ENCODE measurements at places on chromosomes 2 and 18. TPM values are rescaled to one million over a fixed set of nuclear protein-coding genes. Genes with fewer than 3 reads are reported as not detected.

GRCh38 chr2:173652311-173652710 lies 297.6 kb downstream of the CDCA7 start:
- peaks cover 12% of the 10 kb centered on the region for H3K4me1 ChIP-seq
- H3K27ac ChIP-seq = no peak overlapping the region
- H3K4me3 ChIP-seq = no peak overlapping the region
- no peaks in the 10 kb centered on the region for H3K27me3 ChIP-seq

GRCh38 chr2:65728477-65729180 lies 296.2 kb upstream of the SPRED2 start:
- H3K27me3 ChIP-seq = no peaks in the 10 kb centered on the region
- H3K36me3 ChIP-seq = no peaks in the 10 kb centered on the region
- no peak overlapping the region for H3K27ac ChIP-seq
- no peak for DNase-seq
- H3K4me3 ChIP-seq = no peak overlapping the region
- H3K4me1 ChIP-seq = no peaks in the 10 kb centered on the region

ASPRV1 gene
- total RNA-seq = 1.7 TPM

DNA sequence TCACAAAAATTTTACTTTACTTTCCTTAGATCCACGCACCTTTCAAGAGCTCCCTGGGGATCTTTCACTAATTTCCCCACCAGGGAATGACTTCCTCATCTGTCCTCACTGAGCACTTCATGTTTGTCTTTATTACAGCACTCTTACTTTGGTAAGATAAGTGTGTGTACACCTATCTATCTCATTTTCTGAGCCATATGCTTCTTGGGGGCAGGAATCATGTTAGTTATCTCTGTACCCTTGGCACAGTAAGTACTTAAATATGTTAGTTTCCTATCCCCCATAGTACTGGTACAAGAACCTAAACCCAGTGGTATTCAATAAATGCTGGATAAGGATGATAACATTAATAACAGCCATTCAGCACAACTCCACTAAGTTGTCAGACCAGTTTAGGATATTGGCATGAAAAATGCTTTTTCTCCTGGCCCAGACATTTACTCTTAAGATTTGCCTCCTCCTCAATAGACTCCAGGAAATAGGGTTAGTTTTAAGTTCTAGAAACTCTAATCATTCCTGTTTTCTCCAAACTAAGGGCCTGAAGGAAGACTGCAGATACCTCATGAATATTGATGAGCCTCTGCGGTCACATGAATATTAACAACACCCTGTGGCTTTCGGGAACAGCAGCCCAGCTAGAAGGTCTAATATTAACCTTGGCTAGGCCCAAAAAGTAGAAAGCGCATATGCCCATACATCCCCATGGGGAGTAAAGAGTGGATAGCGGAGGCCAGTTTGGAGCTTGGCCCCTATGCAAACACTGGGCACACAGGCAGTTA lies 38.2 kb downstream of the NHEJ1 start:
- no peaks in the 10 kb centered on the region for H3K36me3 ChIP-seq
- no peak overlapping the region for H3K27ac ChIP-seq
- peaks cover 3% of the 10 kb centered on the region for H3K4me1 ChIP-seq
- H3K4me3 ChIP-seq = no peak overlapping the region

DNA sequence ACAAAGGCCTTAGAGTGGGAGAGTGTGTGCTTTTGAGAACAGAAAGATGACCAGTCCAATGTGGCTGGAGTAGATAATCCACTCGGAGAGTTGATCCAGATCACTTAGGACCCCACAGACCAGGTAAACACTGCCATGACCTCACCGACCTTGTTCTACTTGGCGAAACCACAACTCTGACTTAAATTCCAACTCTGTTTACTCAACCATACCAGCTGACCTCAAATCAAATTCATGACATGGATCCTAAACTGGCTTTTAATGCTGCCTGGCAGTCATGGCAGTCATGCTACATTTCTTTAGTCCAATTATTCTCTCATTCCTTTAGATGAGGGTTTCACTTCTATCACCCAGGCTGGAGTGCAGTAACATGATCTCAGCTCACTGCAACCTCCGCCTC lies 347.1 kb upstream of the FAM98A start:
- H3K4me3 ChIP-seq = no peak overlapping the region
- H3K27me3 ChIP-seq = no peaks in the 10 kb centered on the region
- no peaks in the 10 kb centered on the region for H3K4me1 ChIP-seq
- no peak overlapping the region for H3K27ac ChIP-seq
- no peak for DNase-seq

GRCh38 chr18:31206787-31207381 lies 44.2 kb upstream of the DSC1 start:
- H3K4me1 ChIP-seq = no peaks in the 10 kb centered on the region
- DNase-seq = no peak
- no peak overlapping the region for H3K27ac ChIP-seq
- H3K36me3 ChIP-seq = no peaks in the 10 kb centered on the region
- H3K4me3 ChIP-seq = no peak overlapping the region
- no peaks in the 10 kb centered on the region for H3K27me3 ChIP-seq

- no peak overlapping the region for H3K4me3 ChIP-seq
- H3K27me3 ChIP-seq = no peaks in the 10 kb centered on the region
- H3K27ac ChIP-seq = no peak overlapping the region
- DNase-seq = no peak
- no peaks in the 10 kb centered on the region for H3K4me1 ChIP-seq
These were observed 776.6 kb downstream of the LRRTM4 start for GRCh38 chr2:76745605-76746004.

ATP6V1B1 gene
- not detected for total RNA-seq

DNA sequence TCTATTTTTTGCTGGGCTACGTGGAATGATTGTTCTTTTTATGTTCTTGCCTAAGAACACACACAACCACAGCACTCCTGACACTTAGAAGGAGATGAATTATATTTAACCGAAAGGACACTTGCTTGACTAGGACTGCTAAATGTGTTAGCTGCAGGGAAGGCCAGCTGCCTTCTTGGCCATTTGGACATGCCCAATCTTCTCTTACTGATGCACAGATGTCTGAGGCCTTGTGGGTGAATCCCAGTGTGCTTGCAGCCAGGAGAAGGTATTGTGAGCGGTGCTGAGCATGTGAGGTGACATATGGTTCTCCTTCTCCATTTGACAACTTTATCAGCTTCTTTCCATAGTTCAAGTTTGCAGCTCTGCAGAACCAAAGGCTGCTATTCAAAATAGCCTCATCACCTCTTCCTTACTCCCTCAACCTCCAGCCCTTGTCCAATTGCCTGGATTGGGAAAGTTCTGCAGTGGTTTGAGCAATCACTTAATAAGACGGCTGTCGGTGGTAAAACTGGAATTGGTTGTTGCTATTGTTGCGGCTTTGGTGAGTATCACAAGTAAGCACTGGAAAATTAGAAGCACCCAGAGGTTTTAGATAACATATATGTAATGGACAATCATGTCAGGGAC lies 1113.3 kb downstream of the TSN start:
- H3K4me3 ChIP-seq = no peak overlapping the region
- no peaks in the 10 kb centered on the region for H3K36me3 ChIP-seq
- no peak for DNase-seq

PROKR1 gene
- total RNA-seq = not detected

- H3K27ac ChIP-seq = no peak overlapping the region
- no peak overlapping the region for H3K4me3 ChIP-seq
- DNase-seq = no peak
- no peaks in the 10 kb centered on the region for H3K36me3 ChIP-seq
These were observed 190.1 kb upstream of the RND3 start for GRCh38 chr2:150677551-150677950.

GRCh38 chr18:56321470-56321869 lies 316.9 kb downstream of the TXNL1 start:
- H3K4me1 ChIP-seq = peaks cover 9% of the 10 kb centered on the region
- H3K4me3 ChIP-seq = no peak overlapping the region
- H3K27me3 ChIP-seq = no peaks in the 10 kb centered on the region
- peak; percentile 83 for DNase-seq
- no peaks in the 10 kb centered on the region for H3K36me3 ChIP-seq

UGT1A9 gene
- not detected for total RNA-seq

GRCh38 chr2:67806816-67807215 lies 256.0 kb downstream of the C1D start:
- no peaks in the 10 kb centered on the region for H3K27me3 ChIP-seq
- no peak for DNase-seq
- no peaks in the 10 kb centered on the region for H3K36me3 ChIP-seq
- no peak overlapping the region for H3K27ac ChIP-seq
- H3K4me3 ChIP-seq = no peak overlapping the region

ANKRD62 gene
- not detected for total RNA-seq

DNA sequence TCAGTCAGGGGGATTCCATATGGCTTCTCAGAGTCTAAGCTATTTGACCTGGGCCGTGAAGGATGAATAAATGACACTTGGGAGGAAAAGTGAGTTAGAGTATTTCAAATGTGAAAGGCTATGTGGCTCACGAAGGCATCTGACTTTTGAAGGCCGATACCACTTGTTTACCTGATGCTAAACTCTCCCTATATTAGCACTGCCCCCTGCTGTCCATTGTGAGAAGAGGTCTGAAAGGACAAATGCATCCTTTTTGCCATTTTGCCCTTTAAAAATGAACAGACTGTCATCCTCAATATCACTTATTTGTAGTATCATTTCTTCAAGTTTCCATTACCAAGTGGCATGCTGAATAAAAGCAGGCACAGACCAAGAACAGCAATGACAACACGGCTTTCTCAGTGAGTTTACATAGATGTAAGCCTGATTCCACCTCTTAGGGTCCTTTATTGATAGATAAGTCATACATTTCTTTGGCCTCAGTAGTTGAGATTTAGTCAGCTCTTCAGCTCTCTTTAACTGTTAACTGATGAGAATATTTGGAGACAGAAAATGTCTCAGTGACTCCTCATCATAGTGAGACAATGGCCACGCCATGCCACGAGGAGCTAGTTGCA lies 40.1 kb downstream of the DOCK10 start:
- H3K27ac ChIP-seq = no peak overlapping the region
- H3K4me1 ChIP-seq = no peaks in the 10 kb centered on the region
- no peaks in the 10 kb centered on the region for H3K36me3 ChIP-seq
- H3K27me3 ChIP-seq = no peaks in the 10 kb centered on the region
- H3K4me3 ChIP-seq = no peak overlapping the region
- no peak for DNase-seq

- H3K27me3 ChIP-seq = no peaks in the 10 kb centered on the region
- no peak overlapping the region for H3K4me3 ChIP-seq
- no peak for DNase-seq
- H3K27ac ChIP-seq = no peak overlapping the region
These were observed 131.5 kb upstream of the MEIS1 start for GRCh38 chr2:66303471-66303870.

DNA sequence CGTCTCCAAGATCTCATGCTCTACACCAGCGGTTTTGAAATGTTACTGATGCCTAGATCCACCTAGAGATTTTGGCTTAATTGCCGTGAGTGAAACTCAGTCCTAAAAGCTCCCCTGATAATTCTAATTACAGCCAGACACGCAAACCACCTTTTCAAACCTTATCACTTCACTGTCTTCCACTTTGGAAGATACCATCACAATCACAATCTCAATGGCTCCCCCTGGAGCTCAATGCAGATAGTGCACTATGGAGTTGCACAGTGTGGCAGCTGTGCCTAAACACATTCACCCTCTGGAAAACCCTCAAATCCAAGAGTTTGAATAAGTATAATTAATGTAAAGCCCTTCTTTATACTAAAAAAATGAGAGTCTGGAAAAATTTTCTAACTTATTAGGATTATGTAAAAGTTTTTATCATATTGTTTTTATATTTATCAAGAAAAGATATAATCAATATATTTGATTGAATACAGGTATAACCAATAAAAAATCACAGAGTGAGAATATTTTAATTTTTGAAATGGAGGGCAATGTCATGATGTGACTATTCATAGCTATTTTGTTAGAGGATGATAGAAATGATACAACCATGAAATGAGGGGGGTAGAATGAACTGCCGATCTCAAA lies 102.9 kb upstream of the SLC8A1 start:
- no peak for DNase-seq
- no peaks in the 10 kb centered on the region for H3K4me1 ChIP-seq
- H3K27me3 ChIP-seq = no peaks in the 10 kb centered on the region
- no peaks in the 10 kb centered on the region for H3K36me3 ChIP-seq
- H3K4me3 ChIP-seq = no peak overlapping the region

- peaks cover 10% of the 10 kb centered on the region for H3K4me1 ChIP-seq
- no peak overlapping the region for H3K27ac ChIP-seq
- H3K27me3 ChIP-seq = no peaks in the 10 kb centered on the region
- no peak overlapping the region for H3K4me3 ChIP-seq
- H3K36me3 ChIP-seq = peaks cover 1% of the 10 kb centered on the region
- DNase-seq = no peak
These were observed 4.3 kb downstream of the SRBD1 start for GRCh38 chr2:45606796-45607195.

DNA sequence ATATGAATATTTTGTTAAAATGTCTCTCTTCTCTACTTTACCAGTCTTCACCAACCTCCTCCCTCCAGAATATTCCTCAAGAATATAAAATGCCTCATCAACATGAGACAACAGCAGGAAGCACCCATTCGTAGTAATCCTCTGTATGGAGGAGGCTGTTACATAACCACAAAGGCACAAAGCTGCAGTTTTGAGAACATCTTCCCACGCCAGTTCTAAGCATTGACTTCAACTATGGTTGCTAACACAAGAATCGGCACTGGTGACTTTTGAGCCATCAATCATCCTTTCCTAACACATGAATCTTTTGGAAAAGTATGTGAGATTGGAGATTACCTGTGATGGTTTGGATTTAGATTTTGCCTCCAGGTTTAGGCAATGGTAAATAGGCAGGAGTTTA lies 54.9 kb upstream of the CYP1B1 start:
- H3K4me3 ChIP-seq = no peak overlapping the region
- no peak overlapping the region for H3K27ac ChIP-seq
- DNase-seq = no peak
- H3K36me3 ChIP-seq = no peaks in the 10 kb centered on the region
- peaks cover 5% of the 10 kb centered on the region for H3K4me1 ChIP-seq
- H3K27me3 ChIP-seq = no peaks in the 10 kb centered on the region

Measured in esophagus muscularis mucosa (tissue), 4 donors.